Epithelial cell of esophagus (primary cell): ENCODE measurements at places on chromosomes 12 and 14.

DNA sequence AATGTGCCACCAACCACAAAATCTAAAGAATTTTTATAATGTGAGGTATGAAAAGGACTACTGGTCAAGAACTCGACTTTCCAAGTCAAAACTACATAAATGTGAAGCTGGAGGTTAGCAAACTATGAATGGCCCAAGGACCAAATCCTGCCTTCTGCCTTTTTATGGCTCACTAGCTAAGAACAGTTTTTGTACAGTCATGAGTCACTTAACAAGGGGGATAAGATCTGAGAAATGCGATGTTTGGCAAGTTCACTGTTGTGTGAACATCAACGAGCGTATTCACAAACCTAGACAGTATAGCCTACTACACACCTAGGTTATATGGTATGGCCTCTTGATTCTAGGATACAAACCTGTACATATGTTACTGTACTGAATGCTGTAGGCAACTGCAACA lies 28.2 kb downstream of the FERMT2 start:
- DNase-seq = no peak

GRCh38 chr12:49874142-49874897 lies 29.4 kb downstream of the FAIM2 start:
- DNase-seq = no peak

DNA sequence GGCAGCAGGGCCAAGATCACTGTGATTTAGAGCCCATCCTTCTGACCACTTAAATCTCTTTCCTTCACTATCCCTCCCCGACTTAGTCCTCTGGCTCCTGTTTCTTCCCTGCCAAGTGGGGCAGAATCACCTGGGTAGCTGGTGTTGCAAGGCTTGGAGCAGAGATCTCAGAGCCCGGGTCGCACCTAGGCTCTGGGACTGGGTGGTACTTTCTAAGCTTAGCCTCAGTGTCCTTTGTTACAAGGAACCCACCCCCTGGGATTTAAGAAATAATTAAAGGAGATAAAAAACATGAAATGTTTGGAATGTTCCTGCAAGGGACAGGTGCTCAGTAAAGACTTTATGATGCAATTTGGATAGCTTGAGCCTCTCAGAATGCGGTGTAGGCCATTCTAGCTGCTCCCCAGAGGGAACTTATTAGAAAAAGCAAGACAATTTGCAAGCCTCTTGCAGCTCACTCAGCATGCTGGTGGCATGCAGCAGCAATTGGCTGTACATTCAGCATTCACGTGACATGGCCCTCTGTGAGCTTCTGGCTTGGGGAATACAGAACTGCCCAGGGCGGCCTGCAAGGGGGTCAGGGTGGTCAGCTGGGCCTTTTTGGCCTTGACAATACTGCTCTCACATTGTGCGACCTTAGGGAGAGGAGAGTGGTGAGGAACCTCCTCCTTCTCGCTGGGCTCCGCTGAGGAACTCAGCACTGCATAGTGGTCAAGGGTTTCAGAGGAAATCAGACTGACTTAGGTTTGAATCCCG lies 16.8 kb downstream of the C14orf132 start:
- no peak for DNase-seq

GRCh38 chr12:127149226-127149964 lies 1117.6 kb upstream of the TMEM132C start:
- no peak for DNase-seq

GRCh38 chr12:6962285-6963015 lies 8.0 kb downstream of the PHB2 start:
- no peak for DNase-seq

DNA sequence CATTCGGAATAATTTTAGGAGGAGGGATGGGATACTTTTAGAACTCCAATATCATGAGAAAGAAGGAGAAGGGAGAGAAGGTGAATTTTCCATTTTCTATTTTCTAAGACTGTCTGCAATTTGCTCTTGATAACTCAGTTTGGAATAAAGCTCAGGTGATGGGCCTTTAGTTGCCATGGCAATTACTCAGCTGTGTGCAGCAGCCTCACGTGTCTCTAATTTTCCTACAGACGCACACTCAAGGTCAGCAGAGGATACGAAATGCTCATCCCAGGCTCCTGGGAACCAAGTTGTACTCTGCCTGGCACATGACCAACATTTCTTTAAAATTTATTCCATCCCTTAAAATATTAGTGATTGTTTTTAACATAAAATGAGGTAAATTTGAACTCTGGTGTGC lies 76.7 kb downstream of the TTC8 start:
- DNase-seq = no peak

DNA sequence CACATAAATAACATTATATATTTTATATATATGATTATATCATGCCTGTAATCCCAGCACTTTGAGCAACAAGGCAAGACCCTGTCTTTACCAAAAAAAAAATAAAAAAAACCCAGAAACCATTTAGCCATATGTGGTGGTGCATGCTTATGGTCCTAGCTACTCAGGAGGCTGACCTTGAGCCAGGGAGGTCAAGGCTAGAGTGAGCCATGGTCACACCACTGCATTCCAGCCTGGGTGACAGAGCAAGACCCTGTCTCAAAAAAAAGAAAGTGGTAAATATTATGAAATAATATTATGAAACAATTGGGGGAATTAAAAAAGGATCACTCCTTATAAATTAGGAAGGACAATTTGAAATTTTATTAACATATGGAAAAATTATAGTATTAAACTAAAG lies 16.0 kb downstream of the RAD51B start:
- no peak for DNase-seq

- peak; percentile 32 for DNase-seq
These were observed 93.4 kb upstream of the SLCO1C1 start for GRCh38 chr12:20601668-20602280.

GRCh38 chr12:89984846-89985245 lies 276.2 kb upstream of the ATP2B1 start:
- DNase-seq = no peak

GRCh38 chr14:65281991-65282895 lies 130.3 kb upstream of the FUT8 start:
- DNase-seq = no peak

- no peak for DNase-seq
These were observed 1.1 kb upstream of the SDSL start for GRCh38 chr12:113420996-113421595.

GRCh38 chr14:29650554-29651269 lies 276.9 kb downstream of the PRKD1 start:
- no peak for DNase-seq

GRCh38 chr14:25406818-25407217 lies 356.9 kb upstream of the STXBP6 start:
- DNase-seq = peak; percentile 52

DNA sequence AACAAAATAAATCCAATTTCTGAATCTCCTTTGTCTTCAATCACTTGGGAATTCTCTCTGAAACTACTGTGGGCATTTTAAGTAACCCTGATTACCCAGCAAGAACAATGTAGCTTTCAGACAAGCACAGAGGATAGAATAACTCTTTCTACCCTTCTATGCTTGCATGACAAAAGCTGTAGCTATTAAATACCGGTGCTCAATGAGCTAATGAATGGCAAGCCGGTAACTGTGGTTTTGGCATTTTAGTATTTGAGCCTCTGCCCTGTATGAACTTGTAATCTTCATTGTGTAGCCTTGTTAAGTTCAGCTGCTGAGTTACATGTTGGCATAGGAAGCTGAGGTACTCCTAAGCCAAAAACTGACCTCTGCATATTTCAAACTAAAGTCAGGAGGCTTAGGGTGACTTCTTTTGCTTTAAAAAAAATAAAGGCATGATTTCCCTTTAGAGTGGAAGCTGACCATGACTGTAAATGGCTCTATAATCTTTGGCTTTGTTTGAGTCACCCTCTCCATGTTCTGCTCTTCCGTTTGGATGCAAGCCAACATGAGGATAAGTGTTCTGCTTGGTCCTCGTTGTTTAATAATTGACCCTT lies 171.0 kb upstream of the HIF1A start:
- DNase-seq = peak; percentile 73

DNA sequence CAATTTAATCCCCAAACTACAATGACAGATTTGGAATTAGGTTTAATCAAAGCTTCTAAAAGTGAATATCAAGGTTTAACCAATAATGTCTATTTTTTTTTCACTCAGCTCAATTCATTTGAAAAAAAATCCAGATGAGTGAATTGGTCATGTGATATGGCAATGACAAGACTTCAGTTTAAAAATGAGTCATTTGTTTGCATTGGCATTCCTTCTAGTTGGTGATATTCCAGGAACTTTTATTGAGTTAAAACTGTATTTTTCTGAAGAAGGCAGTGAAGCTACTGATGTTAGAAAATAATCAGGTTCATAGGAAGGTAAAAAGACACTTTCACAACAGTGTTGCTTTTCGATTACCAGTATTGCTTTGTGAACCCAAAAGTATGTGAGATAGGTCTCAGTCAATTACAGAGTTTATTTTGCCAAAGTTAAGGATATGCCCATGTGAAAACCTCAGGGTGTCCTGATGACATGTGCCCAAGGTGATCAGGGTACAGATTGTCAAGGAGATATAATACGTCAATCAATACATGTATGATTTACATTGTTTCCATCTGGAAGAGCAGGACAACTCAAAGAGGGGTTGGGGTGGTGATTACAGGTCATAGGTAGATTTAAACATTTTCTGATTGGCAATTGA lies 1214.9 kb downstream of the GALC start:
- peak; percentile 56 for DNase-seq

DNA sequence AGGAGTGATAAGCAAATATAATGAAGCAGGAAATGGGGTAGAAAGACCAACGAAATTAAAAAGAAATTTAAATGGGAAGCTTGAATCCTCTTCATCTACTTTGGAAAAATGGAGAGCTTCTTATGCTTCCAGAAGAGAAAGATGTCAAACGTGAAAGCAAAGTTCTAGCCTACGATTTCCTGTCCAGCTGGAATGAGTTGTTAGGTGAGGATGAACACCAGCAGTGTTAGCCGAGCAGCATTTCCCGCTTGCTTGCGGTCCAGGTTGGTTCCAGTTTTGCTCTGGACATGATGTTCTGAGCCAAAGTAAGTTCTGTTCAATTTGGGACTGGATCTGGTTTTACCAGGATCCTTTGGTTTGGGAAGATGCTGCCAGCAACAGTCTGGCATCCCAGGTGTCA lies 78.9 kb downstream of the DACT1 start:
- no peak for DNase-seq

- peak; percentile 12 for DNase-seq
These were observed 123.4 kb downstream of the CCDC91 start for GRCh38 chr12:28313631-28314030.

DNA sequence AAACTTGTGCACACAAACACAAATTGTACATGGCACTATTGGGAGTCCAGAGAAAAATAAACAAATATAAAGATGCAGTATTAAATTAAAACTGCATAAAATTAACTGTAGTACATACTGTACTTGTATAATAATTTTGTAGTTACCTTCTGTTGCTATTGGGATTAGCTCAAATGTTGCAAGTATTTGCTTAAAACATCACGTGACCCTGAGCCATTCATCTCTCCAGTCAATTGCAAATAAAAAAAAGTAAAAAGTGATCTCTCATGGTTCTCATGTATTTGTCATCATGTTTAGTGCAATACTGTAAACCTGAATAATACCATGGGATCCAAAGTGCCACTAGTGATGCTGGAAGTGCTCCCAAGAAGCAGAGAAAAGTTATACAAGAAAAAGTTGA lies 88.1 kb upstream of the NAV3 start:
- peak; percentile 27 for DNase-seq

GRCh38 chr12:54173906-54174471 lies 14.8 kb downstream of the SMUG1 start:
- no peak for DNase-seq
